ENCODE measurements at places on chromosomes 11 and 22. TPM values are rescaled to one million over a fixed set of nuclear protein-coding genes. Genes with fewer than 3 reads are reported as not detected.

The OR52E8 gene
- not detected for total RNA-seq

The ANKK1 gene
- total RNA-seq = not detected

The BACE1 gene
- total RNA-seq = 29.2 TPM

The OR5B21 gene
- total RNA-seq = not detected

The HTR3A gene
- not detected for total RNA-seq

The CRYBB3 gene
- total RNA-seq = not detected

The MAPK1 gene
- 32.3 TPM for total RNA-seq

The TPH1 gene
- total RNA-seq = not detected
